ENCODE measurements at places on chromosomes 4 and X. TPM values are rescaled to one million over a fixed set of nuclear protein-coding genes. Genes with fewer than 3 reads are reported as not detected.

Gene GSX2
- not detected for total RNA-seq

Gene PAGE2B
- not detected for total RNA-seq

Gene VCX
- not detected for total RNA-seq

Gene STAG2
- total RNA-seq, result 125 TPM

Gene FGF16
- not detected for total RNA-seq

Gene NXF2
- total RNA-seq, result not detected

Gene WDR45
- 64.3 TPM for total RNA-seq

Gene RAB33A
- not detected for total RNA-seq

Gene ETDB
- not detected for total RNA-seq

Gene EMD
- 53.2 TPM for total RNA-seq

Gene MAML3
- total RNA-seq, result 0.21 TPM

Gene FABP2
- total RNA-seq, result not detected

Gene F8A3
- total RNA-seq, result 9.8 TPM
